ENCODE measurements at places on chromosomes 12 and 14. TPM values are rescaled to one million over a fixed set of nuclear protein-coding genes. Genes with fewer than 3 reads are reported as not detected.

The IFNG-AS1 gene
- total RNA-seq, result not detected

DNA sequence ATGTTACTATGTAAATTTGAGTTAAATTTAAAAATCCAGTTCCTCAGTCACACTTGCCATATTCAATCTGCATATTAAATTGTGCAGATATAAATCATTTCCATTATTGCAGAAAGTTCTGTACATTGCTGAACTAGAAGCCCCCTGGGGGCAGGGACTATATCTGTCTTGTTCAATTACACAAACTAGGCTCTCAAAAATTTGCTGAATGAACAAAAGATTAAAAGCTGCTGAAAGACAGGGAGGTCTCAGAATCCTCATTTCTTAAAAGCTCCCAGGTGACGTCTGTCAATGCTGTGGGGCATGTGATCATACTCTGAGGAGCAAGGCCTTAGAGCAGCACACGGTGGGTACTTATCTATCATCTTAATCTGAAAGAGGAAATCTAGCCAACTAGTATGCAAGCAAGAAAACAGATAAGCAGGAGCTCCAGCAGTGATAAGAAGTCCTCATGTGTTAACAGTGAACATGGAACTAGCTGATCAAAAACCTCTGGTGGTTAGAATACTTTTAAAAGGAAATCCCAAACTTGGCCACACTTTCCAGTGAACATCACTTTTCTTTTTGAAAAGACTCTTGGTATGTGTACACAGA lies 60.5 kb downstream of the APPL2 start:
- H3K27me3 ChIP-seq, result no peaks in the 10 kb centered on the region
- peaks cover 6% of the 10 kb centered on the region for H3K4me1 ChIP-seq
- H3K27ac ChIP-seq, result no peak overlapping the region

GRCh38 chr12:49750027-49750995 lies 9.0 kb downstream of the TMBIM6 start:
- DNase-seq, result no peak
- peaks cover 10% of the 10 kb centered on the region for H3K4me1 ChIP-seq
- H3K36me3 ChIP-seq, result peaks cover 61% of the 10 kb centered on the region
- no peak overlapping the region for H3K27ac ChIP-seq
- H3K4me3 ChIP-seq, result no peak overlapping the region

- no peak overlapping the region for H3K27ac ChIP-seq
- H3K4me1 ChIP-seq, result no peaks in the 10 kb centered on the region
- no peaks in the 10 kb centered on the region for H3K36me3 ChIP-seq
These were observed 151.1 kb upstream of the PKP2 start for GRCh38 chr12:33047666-33048065.

DNA sequence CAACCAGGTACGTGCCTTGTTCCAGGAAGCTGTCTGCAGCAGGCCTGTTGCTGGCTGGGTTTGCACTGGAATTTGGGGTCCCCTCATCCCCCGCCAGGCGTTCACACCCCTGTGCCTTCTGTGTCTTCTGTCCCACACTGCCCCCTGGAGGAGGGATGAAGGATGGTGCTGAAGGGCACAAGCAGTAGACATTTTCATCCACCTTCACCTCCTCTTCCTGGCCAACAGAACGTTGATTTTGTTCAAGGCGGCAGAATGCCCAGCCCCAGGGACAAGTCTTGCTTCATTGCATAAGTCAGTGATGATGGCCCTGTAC lies 122.1 kb downstream of the CALM1 start:
- H3K36me3 ChIP-seq, result no peaks in the 10 kb centered on the region
- H3K27ac ChIP-seq, result no peak overlapping the region
- H3K4me3 ChIP-seq, result no peak overlapping the region
- H3K27me3 ChIP-seq, result no peaks in the 10 kb centered on the region

- no peaks in the 10 kb centered on the region for H3K36me3 ChIP-seq
- no peaks in the 10 kb centered on the region for H3K27me3 ChIP-seq
- peaks cover 4% of the 10 kb centered on the region for H3K4me1 ChIP-seq
These were observed 67.2 kb upstream of the FAM181A start for GRCh38 chr14:93859957-93860356.

The TUNAR gene
- 23.5 TPM for total RNA-seq

The KRT71 gene
- not detected for total RNA-seq

The FAM181A gene
- total RNA-seq, result not detected

- no peaks in the 10 kb centered on the region for H3K36me3 ChIP-seq
- H3K4me3 ChIP-seq, result no peak overlapping the region
- no peaks in the 10 kb centered on the region for H3K4me1 ChIP-seq
- H3K27me3 ChIP-seq, result no peaks in the 10 kb centered on the region
These were observed 65.1 kb upstream of the TRHDE start for GRCh38 chr12:72207079-72207478.

DNA sequence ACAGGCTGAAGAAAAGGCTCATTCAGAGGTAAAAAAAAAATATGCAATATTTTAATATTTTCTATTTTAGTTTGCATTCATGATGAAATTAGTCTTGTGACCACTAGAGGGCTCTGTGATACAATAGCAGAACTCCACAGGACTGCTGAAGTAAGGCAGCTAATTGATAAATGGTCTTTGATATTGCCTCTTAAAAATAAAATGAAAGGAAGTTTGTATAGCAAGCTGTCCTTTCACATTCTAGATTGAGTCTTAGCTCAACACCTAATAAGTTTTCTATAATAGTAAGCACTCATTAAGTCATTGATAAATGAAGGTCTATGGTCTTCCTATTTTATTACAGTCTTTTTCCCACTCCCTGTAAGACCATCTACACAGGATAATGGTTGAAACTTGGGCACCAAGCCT lies 315.7 kb downstream of the NAV3 start:
- H3K4me3 ChIP-seq, result no peak overlapping the region
- H3K27ac ChIP-seq, result no peak overlapping the region
- H3K27me3 ChIP-seq, result no peaks in the 10 kb centered on the region
- no peaks in the 10 kb centered on the region for H3K4me1 ChIP-seq

GRCh38 chr14:53531156-53531555 lies 378.0 kb upstream of the DDHD1 start:
- peaks cover under 1% of the 10 kb centered on the region for H3K4me1 ChIP-seq
- H3K27me3 ChIP-seq, result no peaks in the 10 kb centered on the region
- no peak for DNase-seq
- no peak overlapping the region for H3K27ac ChIP-seq

The GARIN6 gene
- total RNA-seq, result not detected

DNA sequence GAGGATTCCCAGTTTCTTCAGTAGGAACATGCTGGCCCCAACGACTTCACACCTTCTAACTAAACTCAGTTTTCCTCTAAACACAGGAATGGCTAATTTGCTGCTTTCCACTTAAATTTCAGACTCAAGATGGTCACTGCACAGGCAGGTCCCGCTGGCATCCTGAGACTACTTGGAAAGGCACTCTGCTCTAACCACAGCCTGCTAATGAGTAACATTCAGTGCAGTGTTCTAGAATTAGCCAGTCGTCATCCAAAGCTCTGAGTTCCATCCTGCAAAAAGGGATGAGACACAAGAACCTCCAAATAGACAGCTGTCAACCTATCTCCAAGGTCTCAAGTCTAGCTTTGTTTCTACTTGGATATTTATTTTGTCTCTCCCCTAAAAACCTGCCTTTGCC lies 6.0 kb downstream of the CCDC92 start:
- no peak overlapping the region for H3K4me3 ChIP-seq

- peak; percentile 90 for DNase-seq
- H3K27ac ChIP-seq, result peak overlapping the region; percentile 85
- H3K4me1 ChIP-seq, result no peaks in the 10 kb centered on the region
- no peaks in the 10 kb centered on the region for H3K36me3 ChIP-seq
- H3K4me3 ChIP-seq, result peak overlapping the region; percentile 16
These were observed 85.3 kb downstream of the SAMD4A start for GRCh38 chr14:54652188-54652587.

GRCh38 chr14:51564986-51565604 lies 86.6 kb upstream of the FRMD6 start:
- no peak for DNase-seq
- no peak overlapping the region for H3K27ac ChIP-seq
- no peaks in the 10 kb centered on the region for H3K4me1 ChIP-seq

DNA sequence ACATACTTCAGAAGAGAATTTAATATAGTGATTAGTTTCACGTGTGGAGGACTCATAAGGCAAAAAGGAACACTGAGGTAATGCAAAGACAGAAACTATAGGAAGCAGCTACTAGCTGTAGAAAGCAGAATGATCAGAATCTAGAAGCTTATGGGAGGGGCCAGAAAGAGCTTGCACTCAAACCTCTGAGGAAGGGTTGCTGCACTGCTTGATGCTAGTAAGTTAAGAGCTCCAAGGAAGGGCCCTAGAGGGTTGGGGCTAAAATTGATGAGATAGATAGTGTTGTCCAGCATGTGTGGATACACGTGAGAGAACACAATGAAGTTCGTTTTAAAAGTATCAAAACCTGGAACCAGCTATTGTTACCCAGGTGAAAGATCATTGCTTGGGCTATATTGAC lies 311.1 kb downstream of the SLC6A15 start:
- peak; percentile 57 for DNase-seq
- H3K27me3 ChIP-seq, result no peaks in the 10 kb centered on the region
- no peak overlapping the region for H3K27ac ChIP-seq
- H3K4me3 ChIP-seq, result no peak overlapping the region
- H3K36me3 ChIP-seq, result no peaks in the 10 kb centered on the region
- H3K4me1 ChIP-seq, result no peaks in the 10 kb centered on the region

The GPR162 gene
- total RNA-seq, result 15.0 TPM

The AQP2 gene
- not detected for total RNA-seq

DNA sequence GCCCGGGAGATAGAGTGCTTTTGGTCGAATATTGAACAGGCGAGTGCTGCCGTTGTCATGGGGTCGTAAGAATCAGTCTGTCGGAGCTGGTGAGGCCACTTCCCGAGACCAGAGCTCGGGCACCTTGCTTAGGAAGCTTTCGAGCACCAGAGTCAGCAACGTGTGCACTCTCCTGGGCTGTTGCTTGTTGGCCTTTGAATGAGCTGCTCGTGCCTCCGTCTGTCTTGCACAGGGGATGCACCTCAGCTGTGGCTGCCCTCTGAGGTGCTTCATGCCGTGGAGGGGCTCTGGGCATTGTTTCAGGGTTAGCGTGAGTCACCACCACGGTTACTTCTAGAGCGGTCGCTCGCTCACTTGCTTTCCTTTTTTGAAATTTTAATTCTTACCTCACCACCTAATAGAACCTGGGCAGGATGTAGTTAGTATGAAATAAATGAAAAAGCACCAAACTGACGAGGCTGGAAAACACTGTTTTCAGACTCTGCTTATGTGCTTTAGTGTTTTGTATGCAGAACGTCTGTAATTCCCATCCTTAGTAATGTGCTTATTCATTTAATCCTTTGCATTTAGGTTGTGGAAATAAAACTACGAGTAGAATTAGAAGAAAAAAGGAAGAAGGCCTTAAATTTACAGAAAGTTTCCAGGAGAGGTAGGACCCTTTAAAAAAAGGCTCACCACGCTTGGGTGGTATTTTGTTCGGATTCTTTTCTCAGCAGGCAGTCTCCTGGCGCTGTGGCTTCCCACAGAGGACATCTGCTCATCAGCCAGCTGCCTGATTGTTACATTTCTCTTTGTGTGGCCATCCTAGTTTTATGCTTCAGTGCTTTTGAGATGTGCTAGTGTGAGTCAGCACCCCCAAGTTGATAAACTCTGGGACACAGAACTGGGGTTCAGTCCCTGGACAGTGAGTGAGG lies 40.6 kb downstream of the EP400 start:
- peak; percentile 84 for DNase-seq
- no peaks in the 10 kb centered on the region for H3K27me3 ChIP-seq
- peak overlapping the region; percentile 84 for H3K27ac ChIP-seq
- H3K4me3 ChIP-seq, result no peak overlapping the region
- peaks cover 17% of the 10 kb centered on the region for H3K4me1 ChIP-seq

DNA sequence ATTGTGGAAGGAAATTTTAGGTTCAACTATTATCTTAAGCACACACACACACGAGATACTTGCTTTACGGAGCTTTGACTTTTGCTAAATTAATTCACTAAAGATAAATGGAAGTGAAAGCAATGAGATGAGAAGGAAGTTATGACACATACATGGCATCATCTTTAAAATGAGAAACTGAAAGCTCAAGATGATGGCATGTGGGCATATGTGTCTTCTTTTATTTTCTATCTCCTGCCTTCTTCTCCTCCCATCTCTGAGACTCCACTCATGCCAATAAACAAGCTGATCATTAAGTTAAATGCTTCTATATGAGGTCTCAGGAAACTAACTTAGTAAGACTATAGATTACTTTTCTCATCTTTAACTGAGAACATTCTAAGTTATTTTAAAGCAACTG lies 216.7 kb downstream of the MED13L start:
- DNase-seq, result no peak
- H3K4me3 ChIP-seq, result no peak overlapping the region
- no peaks in the 10 kb centered on the region for H3K27me3 ChIP-seq
- H3K4me1 ChIP-seq, result no peaks in the 10 kb centered on the region
- no peaks in the 10 kb centered on the region for H3K36me3 ChIP-seq

DNA sequence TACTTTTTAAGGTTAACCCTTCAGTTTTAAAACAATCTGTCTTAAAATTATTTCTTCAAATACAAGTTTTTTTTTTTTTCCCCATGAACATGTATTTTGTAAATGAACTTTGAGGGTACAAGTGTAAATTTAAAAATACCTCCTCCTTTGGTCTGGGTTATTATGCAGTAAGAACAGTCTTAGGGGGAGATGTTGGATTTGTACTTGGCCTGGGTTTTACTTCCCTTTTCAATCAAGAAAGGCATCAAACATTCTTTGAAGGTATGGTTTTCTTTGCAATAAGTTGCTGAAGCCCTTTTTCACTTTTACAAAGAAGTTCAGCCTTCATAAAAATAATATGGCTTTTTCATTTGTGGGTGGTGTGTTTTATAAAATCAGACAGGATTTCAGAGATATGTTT lies 20.5 kb downstream of the WBP11 start:
- H3K4me3 ChIP-seq, result no peak overlapping the region
- H3K4me1 ChIP-seq, result no peaks in the 10 kb centered on the region
- no peak overlapping the region for H3K27ac ChIP-seq
- peaks cover 24% of the 10 kb centered on the region for H3K36me3 ChIP-seq
- DNase-seq, result no peak

DNA sequence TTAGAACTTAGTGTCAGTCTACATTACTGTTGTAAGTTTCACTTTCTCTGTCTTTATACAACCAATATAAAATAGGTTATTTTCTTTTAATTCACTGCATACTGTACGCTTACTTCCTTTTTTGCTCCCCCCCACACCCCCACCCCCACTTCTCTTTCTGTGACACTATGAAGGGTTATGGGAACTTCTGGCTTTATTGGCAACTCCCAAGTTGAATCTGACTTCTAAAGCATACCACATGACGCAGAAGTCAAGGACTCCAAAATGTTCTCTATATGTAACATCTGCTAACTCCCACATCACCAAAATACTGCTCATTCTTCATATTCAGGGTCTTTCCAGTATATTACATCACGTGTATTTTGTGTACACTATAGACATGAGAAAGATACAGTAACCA lies 81.2 kb upstream of the ATXN7L3B start:
- no peak overlapping the region for H3K4me3 ChIP-seq
- no peaks in the 10 kb centered on the region for H3K36me3 ChIP-seq
- H3K4me1 ChIP-seq, result no peaks in the 10 kb centered on the region
- no peak overlapping the region for H3K27ac ChIP-seq

The CTSG gene
- total RNA-seq, result not detected

DNA sequence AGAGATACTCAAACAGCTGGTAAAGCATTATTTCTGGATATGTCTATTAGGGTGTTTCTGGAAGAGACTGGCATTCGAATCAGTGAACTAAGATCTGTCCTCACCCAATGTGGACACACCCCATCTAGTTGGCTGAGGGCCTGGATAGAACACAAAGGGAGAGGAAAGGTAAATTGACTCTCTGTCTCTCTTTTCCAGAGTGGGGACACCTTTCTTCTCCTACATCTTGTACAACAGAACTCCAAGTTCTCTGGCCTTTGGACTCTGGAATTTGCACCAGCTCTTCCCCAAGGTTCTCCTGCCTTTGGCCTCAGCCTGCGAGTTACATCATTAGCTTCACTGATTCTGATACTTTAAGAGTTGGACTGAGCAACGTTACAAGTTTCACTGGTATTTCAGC lies 1253.9 kb downstream of the SLC16A7 start:
- no peak for DNase-seq
- no peaks in the 10 kb centered on the region for H3K27me3 ChIP-seq
- H3K36me3 ChIP-seq, result no peaks in the 10 kb centered on the region
- no peaks in the 10 kb centered on the region for H3K4me1 ChIP-seq

The SCFD1 gene
- total RNA-seq, result 82.4 TPM
